ENCODE measurements at places on chromosomes 12 and 14. TPM values are rescaled to one million over a fixed set of nuclear protein-coding genes. Genes with fewer than 3 reads are reported as not detected.

DNA sequence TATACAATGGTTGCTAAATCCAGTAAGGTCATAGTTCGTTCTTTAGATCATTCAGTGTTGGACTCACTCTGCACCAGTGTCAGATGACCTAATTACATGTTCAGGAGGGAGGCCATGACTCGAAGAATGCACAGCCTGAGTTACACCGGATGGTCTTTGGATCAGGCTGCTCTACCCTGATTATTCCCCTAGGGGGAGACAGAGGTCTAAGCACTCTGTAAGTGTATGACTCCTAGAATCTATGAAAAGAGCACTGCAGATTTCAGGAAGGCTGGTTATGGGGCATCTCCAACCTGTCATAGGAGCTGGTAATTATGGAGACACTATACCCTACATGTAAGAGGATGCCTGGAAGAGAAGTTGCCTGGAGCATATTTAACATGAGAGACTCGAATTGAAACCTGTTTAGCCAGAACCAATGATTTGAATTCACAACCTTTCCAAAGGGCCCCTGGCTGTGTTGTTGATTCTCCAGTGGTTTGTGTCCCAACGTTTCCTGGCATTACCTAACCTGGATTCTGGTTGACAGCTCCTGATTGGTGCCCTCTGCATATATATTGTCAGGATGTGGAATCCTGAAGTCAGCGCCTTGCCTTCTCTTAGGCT lies at the start of gene MUCL1:
MUCL1 (plus strand) TSS at position 584 of the 606 bp plus-strand sequence. CDS start 67 bp downstream, outside the sequence.
- no peaks in the 10 kb centered on the region for H3K4me1 ChIP-seq
- no peak within 1 kb of the TSS for H3K4me3 ChIP-seq
- no peaks in the 10 kb centered on the region for H3K27me3 ChIP-seq
- no peak within 1 kb of the TSS for H3K27ac ChIP-seq

- no peaks in the 10 kb centered on the region for H3K36me3 ChIP-seq
- H3K27me3 ChIP-seq: no peaks in the 10 kb centered on the region
- no peaks in the 10 kb centered on the region for H3K4me1 ChIP-seq
- H3K4me3 ChIP-seq: no peak overlapping the region
- no peak overlapping the region for H3K27ac ChIP-seq
- no peak for DNase-seq
Observed at GRCh38 chr14:99075061-99075460, 196.9 kb downstream of the BCL11B start.

- DNase-seq: no peak
- no peaks in the 10 kb centered on the region for H3K4me1 ChIP-seq
- no peak overlapping the region for H3K27ac ChIP-seq
- no peaks in the 10 kb centered on the region for H3K27me3 ChIP-seq
- H3K4me3 ChIP-seq: no peak overlapping the region
Observed at GRCh38 chr12:77213319-77213718, 147.9 kb upstream of the E2F7 start.

- H3K36me3 ChIP-seq: no peaks in the 10 kb centered on the region
- H3K4me3 ChIP-seq: no peak overlapping the region
- DNase-seq: no peak
- no peaks in the 10 kb centered on the region for H3K27me3 ChIP-seq
Observed at GRCh38 chr14:50578433-50578832, 18.5 kb downstream of the ATL1 start.

DNA sequence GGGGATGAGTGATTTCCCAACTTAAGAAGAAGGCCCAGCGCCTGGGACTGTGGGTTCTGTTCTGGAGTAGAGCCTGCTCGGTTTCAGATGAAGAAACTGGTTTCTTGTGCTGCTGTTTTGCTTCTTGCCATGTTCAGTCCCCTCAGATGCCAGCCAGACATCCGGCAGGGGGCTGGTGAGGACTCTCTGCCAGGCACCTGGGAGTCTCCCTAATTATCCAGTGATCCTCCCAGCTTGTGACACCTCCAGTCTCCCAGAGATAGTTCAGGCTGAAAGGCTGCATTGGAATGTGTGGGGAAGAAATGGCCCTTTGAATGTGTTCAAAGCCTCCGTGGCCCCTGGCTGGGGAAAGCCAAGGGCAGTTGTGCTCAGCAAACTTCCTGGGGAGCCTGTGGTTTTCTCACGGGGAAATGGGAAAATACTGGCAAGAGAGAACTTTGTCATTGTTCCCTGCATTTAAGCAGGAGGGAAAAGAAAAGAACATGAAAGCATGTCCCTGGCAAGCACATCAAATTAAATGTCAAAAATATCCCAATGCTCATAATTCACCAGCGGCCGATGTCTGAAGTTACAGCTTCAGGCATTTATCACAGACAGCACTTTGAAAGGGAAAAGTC lies 8.5 kb upstream of the SERPINA12 start:
- no peaks in the 10 kb centered on the region for H3K36me3 ChIP-seq
- H3K4me1 ChIP-seq: no peaks in the 10 kb centered on the region
- no peak overlapping the region for H3K4me3 ChIP-seq
- H3K27me3 ChIP-seq: peaks cover 2% of the 10 kb centered on the region
- DNase-seq: no peak

- no peak for DNase-seq
- H3K27ac ChIP-seq: no peak overlapping the region
- no peaks in the 10 kb centered on the region for H3K36me3 ChIP-seq
- H3K4me1 ChIP-seq: peaks cover 34% of the 10 kb centered on the region
- no peaks in the 10 kb centered on the region for H3K27me3 ChIP-seq
Observed at GRCh38 chr12:55715169-55715764, 579 bp upstream of the BLOC1S1 start.

GRCh38 chr14:31166271-31166561 lies 41.4 kb downstream of the HECTD1 start:
- no peak for DNase-seq
- H3K4me1 ChIP-seq: no peaks in the 10 kb centered on the region
- no peak overlapping the region for H3K4me3 ChIP-seq
- H3K27ac ChIP-seq: no peak overlapping the region
- no peaks in the 10 kb centered on the region for H3K27me3 ChIP-seq
- peaks cover 76% of the 10 kb centered on the region for H3K36me3 ChIP-seq

DNA sequence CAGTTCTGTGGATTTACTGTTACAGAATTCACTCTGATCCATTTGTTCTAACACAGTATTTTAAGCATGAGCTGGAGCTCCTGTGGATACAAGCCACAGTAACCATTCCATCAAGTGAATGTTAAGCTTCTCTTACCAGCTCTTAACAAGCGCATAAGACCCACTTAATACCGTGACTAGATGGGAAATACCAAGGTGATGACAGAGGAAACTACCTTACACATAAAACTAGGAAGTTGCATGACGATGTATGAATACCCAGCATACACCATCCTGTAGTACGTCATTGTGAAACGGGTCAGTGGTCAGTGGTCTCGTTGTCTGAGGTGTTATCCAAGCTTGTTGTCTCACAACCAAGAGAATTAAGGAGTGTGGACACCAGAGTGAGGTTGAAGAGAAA lies 2.0 kb upstream of the GALC start:
- no peaks in the 10 kb centered on the region for H3K36me3 ChIP-seq
- DNase-seq: no peak
- no peaks in the 10 kb centered on the region for H3K27me3 ChIP-seq

GRCh38 chr12:110200124-110200417 lies 75.9 kb downstream of the IFT81 start:
- H3K36me3 ChIP-seq: no peaks in the 10 kb centered on the region
- peaks cover 10% of the 10 kb centered on the region for H3K4me1 ChIP-seq
- no peak overlapping the region for H3K27ac ChIP-seq
- H3K4me3 ChIP-seq: no peak overlapping the region

DNA sequence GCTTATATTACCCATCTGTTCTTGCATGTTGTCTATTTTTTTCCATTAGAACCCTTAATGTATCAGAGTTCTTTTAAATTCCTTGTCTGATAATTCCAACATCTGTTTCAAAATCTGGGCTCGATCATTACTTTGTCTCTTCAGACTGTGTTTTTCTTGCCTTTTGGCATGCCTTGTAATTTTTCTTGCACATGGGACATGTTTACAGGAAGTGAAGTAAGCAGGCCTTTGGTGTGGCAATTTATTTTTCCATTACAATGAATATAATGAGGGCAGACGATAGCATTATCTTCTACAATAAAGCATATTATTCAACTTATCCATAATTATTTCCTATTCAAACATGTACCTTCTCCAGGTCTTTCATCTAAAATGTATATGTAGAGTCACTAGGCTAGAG lies 48.3 kb downstream of the STXBP6 start:
- no peaks in the 10 kb centered on the region for H3K27me3 ChIP-seq
- no peaks in the 10 kb centered on the region for H3K4me1 ChIP-seq
- DNase-seq: no peak
- H3K27ac ChIP-seq: no peak overlapping the region
- no peak overlapping the region for H3K4me3 ChIP-seq

Gene SOAT2
- not detected for total RNA-seq

- H3K27ac ChIP-seq: no peak overlapping the region
- H3K4me1 ChIP-seq: no peaks in the 10 kb centered on the region
- no peak for DNase-seq
- 0 out of 2 replicates have a peak, but pooled peaks cover 4% of the 10 kb centered on the region for H3K27me3 ChIP-seq
Observed at GRCh38 chr14:72097173-72097783, 165.0 kb downstream of the RGS6 start.

- no peaks in the 10 kb centered on the region for H3K27me3 ChIP-seq
- no peaks in the 10 kb centered on the region for H3K4me1 ChIP-seq
- H3K4me3 ChIP-seq: no peak overlapping the region
- peak; percentile 83 for DNase-seq
Observed at GRCh38 chr14:71720978-71721624, 211.1 kb upstream of the RGS6 start.

Gene PTHLH
- not detected for total RNA-seq

DNA sequence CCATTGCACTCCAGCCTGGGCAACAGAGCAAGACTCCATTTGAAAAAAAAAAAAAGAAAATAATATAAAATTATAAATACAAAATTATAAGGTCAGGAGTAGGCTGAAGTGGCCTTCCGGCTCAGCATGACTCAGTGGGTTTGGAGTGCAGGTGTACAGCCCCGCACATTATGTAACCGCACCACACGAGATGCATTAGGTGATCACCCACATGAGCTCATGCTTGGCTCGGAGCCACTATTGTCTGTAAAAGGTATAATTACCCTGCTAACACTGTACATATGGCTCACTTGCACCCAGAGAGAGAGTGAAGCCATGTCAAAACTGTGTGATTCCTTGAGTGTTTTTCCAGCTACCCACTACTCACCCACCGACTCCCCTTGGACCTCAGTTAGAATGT lies 557.0 kb downstream of the SLC6A15 start:
- no peaks in the 10 kb centered on the region for H3K36me3 ChIP-seq
- no peak for DNase-seq
- no peaks in the 10 kb centered on the region for H3K4me1 ChIP-seq
- H3K27me3 ChIP-seq: no peaks in the 10 kb centered on the region

Gene DNAI7
- not detected for total RNA-seq

DNA sequence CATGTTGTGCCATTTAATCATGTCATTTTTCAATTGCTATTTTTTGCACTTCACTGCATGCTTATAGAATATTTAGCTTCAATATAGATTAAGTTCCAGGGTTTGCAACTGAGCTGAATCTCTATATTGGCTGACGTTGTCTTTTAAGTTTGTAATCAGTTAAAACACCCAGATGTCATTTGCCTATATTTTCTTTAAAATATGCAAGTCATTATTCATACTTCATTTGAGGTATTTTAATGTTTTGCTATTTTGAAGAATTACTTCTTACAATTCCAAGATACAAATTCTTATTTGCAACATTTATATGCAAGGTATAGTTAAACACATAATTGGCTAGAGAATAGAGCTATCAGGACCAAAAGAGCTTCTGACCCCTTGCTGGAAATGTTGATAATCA lies 175.0 kb upstream of the NPAS3 start:
- no peak overlapping the region for H3K27ac ChIP-seq
- H3K4me1 ChIP-seq: no peaks in the 10 kb centered on the region

Gene STRAP
- total RNA-seq: 47.5 TPM

DNA sequence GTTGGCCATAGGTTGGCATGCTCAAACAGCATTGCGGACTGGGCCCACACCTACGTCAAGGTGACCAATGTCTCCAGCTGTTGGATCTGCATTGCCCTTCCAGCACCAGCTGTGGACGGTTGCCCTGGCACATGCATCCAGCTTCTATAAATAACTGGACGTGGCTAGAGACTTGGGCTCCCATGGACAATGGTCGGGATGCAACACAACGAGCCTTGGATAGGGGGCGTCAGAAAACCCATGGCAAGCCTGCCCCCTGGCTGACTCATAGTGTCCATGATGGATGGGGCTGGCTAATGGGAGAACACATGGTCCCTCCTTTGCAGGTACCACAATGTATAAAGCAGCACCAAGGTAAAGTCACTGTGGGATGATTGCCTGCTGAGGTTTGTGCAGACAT lies 331.6 kb upstream of the FAR2 start:
- no peak for DNase-seq
- H3K4me1 ChIP-seq: no peaks in the 10 kb centered on the region
- H3K27me3 ChIP-seq: no peaks in the 10 kb centered on the region
- no peaks in the 10 kb centered on the region for H3K36me3 ChIP-seq
- H3K4me3 ChIP-seq: no peak overlapping the region
- no peak overlapping the region for H3K27ac ChIP-seq

GRCh38 chr12:11689591-11690186 lies 40.2 kb downstream of the ETV6 start:
- no peak overlapping the region for H3K4me3 ChIP-seq
- H3K36me3 ChIP-seq: no peaks in the 10 kb centered on the region
- DNase-seq: no peak
- H3K27ac ChIP-seq: no peak overlapping the region
- H3K27me3 ChIP-seq: no peaks in the 10 kb centered on the region
- no peaks in the 10 kb centered on the region for H3K4me1 ChIP-seq

GRCh38 chr14:68788996-68789820 lies 3.7 kb downstream of the ZFP36L1 start:
- H3K4me3 ChIP-seq: peak overlapping the region; percentile 86
- H3K27me3 ChIP-seq: no peaks in the 10 kb centered on the region
- peak; percentile 92 for DNase-seq
- H3K27ac ChIP-seq: peak overlapping the region; percentile 43

Gene PIWIL1
- not detected for total RNA-seq

Gene TSPAN11
- total RNA-seq: not detected

Gene GYS2
- total RNA-seq: not detected

- H3K27ac ChIP-seq: no peak overlapping the region
- no peaks in the 10 kb centered on the region for H3K36me3 ChIP-seq
- H3K27me3 ChIP-seq: no peaks in the 10 kb centered on the region
- no peaks in the 10 kb centered on the region for H3K4me1 ChIP-seq
- DNase-seq: peak; percentile 56
- H3K4me3 ChIP-seq: no peak overlapping the region
Observed at GRCh38 chr12:82517027-82517426, 158.7 kb downstream of the METTL25 start.

Gene NOVA1
- total RNA-seq: not detected

Gene PRB2
- not detected for total RNA-seq

DNA sequence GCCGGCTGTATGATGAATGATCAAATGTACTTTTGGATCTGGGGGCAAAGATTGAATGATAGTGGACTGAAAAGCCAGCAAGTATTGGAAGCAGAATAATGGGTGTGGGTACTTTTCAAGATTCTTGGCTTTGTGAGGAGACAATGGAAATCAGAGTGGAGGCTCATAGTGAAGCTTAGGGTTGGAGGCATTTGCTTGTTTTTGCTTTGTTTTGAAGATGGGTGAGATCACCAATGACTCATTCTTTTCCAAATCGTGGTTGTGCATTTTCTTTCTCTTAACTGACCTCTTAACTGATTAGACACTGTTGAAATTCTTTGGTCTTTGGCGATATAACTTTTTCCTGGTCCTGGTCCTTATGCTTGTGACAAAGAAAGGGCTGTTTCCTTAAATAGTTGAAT lies 54.4 kb downstream of the PELI2 start:
- DNase-seq: no peak
- H3K36me3 ChIP-seq: no peaks in the 10 kb centered on the region
- no peak overlapping the region for H3K27ac ChIP-seq
- no peaks in the 10 kb centered on the region for H3K4me1 ChIP-seq
- no peaks in the 10 kb centered on the region for H3K27me3 ChIP-seq

Measured in Karpas-422 (cell line).